ENCODE measurements at places on chromosomes 5 and 9.

DNA sequence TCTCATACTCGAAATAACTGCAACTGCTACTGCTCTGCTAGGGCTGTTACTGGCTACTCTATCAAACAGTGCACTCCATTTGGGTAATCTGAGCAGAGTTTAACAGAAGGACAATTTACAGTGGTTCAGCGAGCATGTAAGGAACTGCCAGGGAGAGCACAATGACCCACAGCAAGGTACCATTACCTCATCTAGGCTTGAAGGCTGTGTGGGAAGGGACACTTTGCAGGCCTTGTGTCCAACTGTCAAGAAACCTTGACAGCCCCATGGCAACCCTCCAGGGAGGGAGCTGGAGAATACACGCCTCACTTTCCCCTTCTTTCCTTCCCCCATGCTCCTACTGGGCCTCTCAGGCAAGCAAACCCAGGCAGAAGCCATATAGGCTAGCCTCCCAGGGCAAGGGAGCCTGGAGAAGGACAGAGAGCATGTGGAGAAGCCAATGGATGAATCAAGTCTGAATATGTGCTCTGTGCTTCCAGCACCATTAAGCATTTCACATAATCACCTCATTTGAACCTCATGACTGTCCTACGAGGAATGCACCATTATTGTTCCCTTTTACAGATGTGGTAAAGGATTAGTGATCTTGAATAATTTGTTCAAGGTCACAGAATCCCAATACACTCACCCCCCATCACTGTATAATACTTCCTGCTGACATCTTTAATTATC, 49.9 kb upstream of the JAK2 start:
- no peak for DNase-seq

- no peak for DNase-seq
Observed at GRCh38 chr5:558326-558725, 34.1 kb upstream of the SLC9A3 start.

DNA sequence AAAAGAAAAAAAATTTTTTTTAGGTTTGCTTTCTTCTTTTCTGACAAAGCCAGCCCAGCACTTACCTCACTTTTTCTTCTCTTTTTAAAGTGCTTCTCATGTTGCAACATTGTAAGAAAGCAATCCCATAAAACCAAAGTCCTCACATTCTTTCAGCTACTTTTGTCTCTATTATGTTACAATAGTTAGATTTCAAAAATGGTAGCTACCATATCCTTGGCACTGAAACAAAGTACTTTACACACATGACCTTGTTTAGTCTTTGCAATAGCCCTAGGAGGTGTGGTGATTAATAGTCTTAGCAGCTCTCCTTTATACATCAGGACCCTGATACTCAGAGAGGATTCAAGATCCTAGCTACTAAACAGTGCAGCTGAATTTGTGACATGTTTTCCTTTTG, 23.5 kb upstream of the CARTPT start:
- no peak for DNase-seq

GRCh38 chr9:136239983-136240330, 5.7 kb downstream of the QSOX2 start:
- no peak for DNase-seq

- no peak for DNase-seq
Observed at GRCh38 chr5:146680846-146681584, 165.0 kb upstream of the GPR151 start.

DNA sequence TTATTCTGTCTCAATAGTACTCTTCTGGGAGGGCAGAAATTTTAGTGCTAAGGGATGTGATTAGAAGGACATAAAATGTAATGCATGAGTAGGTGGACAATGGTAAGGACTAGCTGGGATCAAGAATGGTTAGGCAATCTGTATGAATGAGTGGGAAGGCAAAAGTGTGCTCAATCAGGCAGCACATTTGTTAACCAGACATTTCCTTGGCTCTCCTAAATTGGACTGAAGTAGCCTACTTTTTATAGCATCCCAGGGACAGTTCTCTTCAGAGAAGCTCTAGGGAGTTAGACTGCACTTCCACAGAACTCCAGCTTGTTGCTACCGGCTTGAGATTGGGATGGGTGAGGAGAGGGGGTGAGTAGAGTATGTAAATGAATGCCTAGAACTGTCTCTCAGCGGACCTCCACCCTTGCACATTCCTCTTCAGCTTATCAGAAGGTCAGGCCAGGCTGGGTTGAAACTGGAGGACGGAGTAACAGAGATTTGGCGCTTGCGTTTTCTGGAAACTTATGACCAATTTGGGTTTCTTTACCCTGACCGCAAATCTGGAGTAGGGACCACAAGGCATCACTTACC, 19.0 kb upstream of the ARL14EPL start:
- no peak for DNase-seq

GRCh38 chr5:143133721-143134120, 269.8 kb downstream of the NR3C1 start:
- DNase-seq, result no peak

GRCh38 chr5:6823996-6824395, 110.8 kb downstream of the TENT4A start:
- DNase-seq, result no peak

DNA sequence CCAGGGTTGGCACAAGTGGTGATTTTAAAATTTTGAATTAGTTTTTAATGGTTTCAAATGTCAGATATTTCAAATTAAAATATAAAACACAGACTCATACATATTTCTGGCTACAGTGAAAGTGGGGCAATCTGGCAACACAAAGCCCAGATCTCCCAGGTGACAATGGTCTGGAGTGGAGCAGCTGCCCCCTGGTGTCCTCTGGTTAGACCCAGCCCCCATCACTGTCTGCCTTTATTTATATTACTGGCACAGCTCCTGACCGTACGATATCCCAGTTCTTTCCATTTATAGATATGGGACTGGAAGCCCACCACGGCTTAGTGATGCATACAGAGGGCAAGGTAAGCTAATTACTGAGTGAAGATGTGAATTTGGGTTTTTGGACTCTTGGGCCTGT, 37.3 kb downstream of the MACIR start:
- DNase-seq, result no peak

DNA sequence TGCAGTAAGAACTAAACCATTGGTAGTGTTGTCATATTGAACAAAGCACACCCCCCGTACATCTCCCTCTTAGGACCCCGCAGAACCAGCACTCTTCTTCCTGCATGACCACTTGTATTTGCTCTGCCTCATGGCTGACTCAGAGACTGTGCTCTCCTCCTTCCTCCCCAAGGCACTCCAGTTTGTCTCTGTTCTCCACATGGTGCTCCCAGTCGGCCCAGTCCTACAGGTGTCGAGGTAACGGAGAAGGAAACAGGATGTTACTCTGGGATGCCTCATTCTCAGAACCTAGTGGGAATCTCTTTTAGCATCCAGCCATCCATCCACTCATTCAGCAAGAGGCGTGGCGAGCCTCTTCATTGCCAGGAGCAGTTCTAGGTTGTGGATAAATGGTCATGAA, 97.0 kb upstream of the NIPAL4 start:
- no peak for DNase-seq

- no peak for DNase-seq
Observed at GRCh38 chr5:33891788-33892619, at the start of gene ADAMTS12. Gene ADAMTS12, minus strand, starts transcription at chr5:33891990. Its CDS starts 134 bp downstream, at chr5:33891856.

GRCh38 chr5:141632650-141633049, 4.0 kb downstream of the HDAC3 start:
- no peak for DNase-seq

- no peak for DNase-seq
Observed at GRCh38 chr9:35549441-35549840, 55.6 kb upstream of the TESK1 start.

GRCh38 chr9:108776920-108777639, 78.7 kb downstream of the ACTL7B start:
- no peak for DNase-seq

- DNase-seq, result no peak
Observed at GRCh38 chr5:154236-154635, 37.1 kb upstream of the LRRC14B start.

DNA sequence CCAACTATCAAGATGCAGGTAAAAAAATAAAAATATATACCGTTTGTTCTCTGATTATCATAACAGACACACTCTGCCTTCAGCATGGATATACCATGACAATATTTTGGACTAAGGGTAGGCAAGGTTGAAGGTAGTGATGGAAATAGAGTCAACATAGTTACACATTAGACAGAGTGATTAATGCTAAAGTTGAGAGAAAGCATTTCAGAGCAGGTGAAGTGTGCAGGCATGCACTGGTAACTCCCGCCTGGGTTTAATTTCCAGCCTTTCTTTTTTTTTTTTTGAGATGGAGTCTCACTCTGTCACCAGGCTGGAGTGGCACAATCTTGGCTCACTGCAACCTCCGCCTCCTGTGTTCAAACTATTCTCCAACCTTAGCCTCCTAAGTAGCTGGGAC, 458.5 kb downstream of the TLR4 start:
- DNase-seq, result no peak

DNA sequence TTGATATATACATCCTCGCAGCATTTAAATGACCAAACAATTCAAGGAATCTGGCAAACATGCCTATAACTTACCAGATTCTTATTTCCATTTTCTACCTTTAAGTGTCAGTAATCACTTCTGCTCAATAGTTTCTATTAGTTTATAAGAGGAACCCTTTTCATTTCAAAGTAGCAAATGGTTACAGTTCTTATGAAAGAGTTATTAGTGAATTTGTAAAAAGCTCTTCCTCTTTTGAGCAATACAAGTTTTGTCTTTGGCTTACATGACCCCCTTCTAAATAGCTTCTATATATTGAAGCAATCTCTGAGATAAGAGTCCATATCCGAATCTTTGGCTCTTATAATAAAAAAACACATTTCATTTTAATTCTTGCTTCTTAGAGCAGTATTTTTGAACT, 42.0 kb downstream of the ELL2 start:
- DNase-seq, result no peak

- no peak for DNase-seq
Observed at GRCh38 chr5:179620703-179621350, 2.6 kb downstream of the HNRNPH1 start.
